ENCODE measurements at places on chromosomes 5 and 9. TPM values are rescaled to one million over a fixed set of nuclear protein-coding genes. Genes with fewer than 3 reads are reported as not detected.
A peak's percentile ranks its signal among the peaks of the same experiment; 100 is the strongest.

Gene FGF1
- 9.9 TPM for total RNA-seq

Gene SVEP1
- total RNA-seq: 359 TPM

Gene TMEM171
- not detected for total RNA-seq

Gene SPATA6L
- total RNA-seq: 5.4 TPM

Gene CER1
- total RNA-seq: not detected

Gene RNF38
- 31.3 TPM for total RNA-seq

Gene GADD45G
- total RNA-seq: 10.9 TPM

Gene SUSD3
- total RNA-seq: 2.0 TPM

Gene ORM2
- total RNA-seq: not detected

GRCh38 chr9:136244122-136244968 is 1.3 kb downstream of the QSOX2 start:
- DNase-seq: no peak

DNA sequence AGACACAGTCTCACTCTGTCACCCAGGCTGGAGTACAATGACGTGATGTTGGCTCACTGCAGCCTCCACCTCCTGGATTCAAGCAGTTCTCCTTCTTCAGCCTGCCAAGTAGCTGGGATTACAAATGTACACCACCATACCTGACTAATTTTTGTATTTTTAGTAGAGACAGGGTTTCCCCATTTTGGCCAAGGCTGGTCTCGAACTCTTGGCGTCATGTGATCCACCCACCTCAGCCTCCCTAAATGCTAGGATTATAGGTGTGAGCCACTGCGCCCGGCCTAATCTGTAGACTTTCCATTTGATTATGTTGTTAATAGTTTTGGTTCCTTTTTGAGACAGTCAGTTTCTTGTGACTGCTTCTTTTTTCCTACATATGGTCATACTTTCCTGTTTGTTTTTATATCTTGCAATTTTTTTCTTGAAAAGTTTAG is 31.0 kb downstream of the MTREX start:
- no peak for DNase-seq

- DNase-seq: no peak
Observed at GRCh38 chr9:22105005-22105722, 96.1 kb upstream of the CDKN2B start.

DNA sequence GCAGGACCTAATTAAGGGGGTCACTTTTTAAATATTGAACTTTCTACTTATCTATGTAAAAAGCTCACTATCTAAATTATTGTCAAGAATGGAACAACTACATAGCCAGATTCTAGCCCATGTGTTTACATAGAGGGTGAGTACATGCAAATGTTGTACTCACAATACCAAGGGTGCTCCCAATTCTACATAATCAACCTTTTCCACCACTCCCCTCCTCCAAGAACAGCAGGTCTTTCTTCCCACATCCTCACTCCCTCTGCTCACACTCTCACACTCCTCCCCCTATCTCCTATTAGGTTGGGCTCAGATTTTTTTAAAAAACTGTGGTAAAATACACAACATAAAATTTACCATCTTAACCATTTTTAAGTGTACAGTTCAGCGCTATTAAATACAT is 325.4 kb downstream of the ARL15 start:
- no peak for DNase-seq

DNA sequence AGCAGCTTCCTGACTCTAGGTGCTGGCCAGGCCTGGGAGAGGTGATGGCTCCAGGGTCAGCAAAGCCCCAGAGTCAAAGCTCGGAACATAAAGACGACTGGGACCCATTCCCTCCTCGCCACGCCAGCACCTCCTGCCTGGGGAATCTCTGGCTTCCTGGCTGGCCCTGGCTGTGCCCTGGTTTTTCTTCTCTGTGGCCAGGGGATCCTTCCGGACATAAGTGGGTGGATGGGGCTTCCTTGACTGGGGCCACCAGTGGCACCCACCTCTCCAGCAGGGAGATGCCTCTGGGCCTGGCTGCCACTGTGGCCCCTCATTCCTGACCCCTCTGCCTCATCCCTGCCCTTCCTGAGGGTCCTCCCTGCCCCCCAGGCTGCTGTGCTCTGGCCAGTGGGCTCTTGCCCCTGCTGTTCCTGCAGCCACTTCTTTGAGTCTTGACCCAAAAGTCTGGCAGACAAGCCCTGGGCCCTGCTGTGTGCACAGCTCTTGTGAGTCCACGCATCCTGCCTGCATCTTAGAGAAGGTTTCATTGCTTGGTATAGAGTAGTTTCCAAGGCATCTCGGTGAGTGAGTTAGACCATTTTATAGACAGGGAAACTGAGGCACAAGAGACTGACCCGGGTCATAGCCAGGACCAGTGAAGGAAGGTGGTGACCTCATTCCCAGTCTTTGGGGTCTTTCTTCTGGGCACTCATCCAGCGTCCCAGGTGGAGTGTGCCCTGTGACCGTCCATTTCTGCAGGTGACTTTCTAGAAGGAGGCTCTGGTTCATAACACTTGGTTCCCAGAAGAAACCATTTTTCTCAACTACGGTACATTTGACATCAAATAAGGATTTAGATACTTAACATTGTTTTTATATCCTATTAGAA is 17.3 kb upstream of the LPCAT1 start:
- peak; percentile 60 for DNase-seq

- DNase-seq: no peak
Observed at GRCh38 chr5:149684371-149684770, 45.7 kb upstream of the PPARGC1B start.

- peak; percentile 71 for DNase-seq
Observed at GRCh38 chr5:133831491-133832224, 136.8 kb downstream of the C5orf15 start.

- peak; percentile 91 for DNase-seq
Observed at GRCh38 chr9:2620919-2621721, 467 bp upstream of the VLDLR start.

GRCh38 chr5:160330212-160330611 is 17.8 kb upstream of the CCNJL start:
- DNase-seq: no peak

DNA sequence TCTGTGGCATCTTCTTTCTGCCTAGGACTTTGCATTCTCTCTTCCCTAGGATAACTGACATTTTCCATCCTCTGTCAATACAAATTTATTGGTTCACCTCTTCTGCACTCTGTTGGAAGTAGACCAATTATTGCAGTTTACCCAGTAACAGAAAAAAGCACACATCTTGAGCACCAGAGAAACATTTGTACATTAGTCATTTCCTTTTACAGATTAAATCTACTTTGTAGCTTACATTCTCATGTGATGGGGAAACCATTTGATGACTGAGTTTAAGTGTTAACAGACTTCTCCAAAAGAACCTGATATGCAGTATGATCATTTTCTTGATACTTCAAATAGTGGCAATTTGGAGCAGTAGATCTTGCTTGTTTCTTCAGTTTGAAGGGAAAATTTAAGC is 1098.8 kb downstream of the DTWD2 start:
- DNase-seq: no peak

- DNase-seq: no peak
Observed at GRCh38 chr9:136014147-136014923, 53.2 kb upstream of the UBAC1 start.

- DNase-seq: no peak
Observed at GRCh38 chr9:73007966-73008672, 55.3 kb upstream of the ALDH1A1 start.

DNA sequence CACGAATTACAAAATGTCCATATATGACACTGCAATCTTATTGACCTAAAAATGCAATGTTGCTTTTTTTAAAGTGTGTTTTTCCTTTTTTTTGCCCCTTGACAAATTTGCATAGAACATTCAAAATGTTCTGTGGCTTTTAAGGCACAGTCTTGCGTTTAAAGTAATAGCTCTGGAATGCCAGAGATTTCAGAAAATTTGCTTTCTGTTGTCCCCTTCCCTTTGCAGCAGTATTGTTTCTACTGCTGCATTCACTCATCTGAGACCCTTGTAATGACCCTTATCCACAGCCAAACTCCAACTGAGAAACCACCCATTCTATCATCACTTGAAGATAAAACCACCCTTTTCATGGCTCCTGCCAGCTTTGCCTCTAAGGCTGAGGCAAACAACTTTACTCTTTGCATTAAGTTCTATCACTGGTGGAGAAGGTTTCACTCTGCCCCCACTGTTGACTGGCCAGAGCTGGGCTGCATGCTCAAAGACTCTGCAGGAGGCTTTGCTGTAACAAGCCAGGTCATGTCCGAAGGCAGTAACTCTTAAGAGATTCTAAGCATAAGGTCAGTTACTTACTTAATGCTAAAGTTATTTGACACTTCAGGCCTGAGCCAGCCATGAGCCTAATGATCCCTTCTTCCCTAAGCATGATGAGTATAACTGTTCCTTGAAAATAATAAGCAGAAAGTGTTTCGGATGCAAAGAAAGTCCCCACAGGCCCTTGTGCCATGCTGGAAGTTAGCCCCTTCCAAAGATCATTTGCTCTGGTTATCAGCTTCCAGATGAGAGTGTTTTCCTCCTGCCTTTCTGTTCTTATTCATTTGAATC is 101.9 kb downstream of the CD180 start:
- no peak for DNase-seq

DNA sequence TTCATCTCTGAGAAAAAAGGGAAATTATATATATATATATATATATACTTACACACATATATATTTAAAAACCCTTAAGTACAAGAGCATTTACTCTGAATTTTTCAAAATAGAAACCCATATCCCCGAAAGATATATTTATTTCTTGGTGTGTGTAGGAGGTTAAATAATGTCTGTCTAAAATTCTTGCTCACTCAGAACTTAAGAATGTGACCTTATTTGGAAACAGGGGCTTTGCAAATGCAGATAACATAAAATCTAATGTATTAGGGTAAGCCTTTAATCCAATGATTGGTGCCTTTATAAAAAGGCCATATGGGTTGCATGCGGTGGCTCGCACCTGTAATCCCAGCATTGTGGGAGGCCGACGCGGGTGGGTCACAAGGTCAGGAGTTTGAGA is 517.3 kb upstream of the TLE4 start:
- no peak for DNase-seq

GRCh38 chr9:2248768-2249265 is 233.7 kb downstream of the SMARCA2 start:
- DNase-seq: no peak

DNA sequence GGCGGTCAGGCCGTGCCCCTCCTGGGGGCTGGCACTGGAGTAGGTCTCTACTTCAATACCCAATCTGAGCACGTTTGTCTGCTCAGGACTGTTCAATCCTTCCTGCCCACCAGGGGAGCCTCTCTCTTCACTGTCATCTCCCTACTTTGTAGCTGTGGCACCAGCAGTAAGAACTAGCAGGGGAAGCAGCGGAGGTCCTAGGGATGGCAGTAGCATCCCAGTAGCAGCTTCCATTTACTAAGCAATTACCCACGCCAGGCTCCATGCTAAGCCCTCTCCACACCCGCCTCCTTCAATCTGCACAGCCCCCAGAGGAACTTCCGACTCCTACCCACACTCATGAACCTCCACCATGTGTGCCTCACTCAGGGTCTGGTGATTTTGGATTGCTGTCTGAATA is 31.7 kb downstream of the FSTL4 start:
- no peak for DNase-seq

GRCh38 chr9:126700903-126701812 is 87.4 kb downstream of the LMX1B start:
- DNase-seq: peak; percentile 60

GRCh38 chr5:101045689-101046088 is 142.6 kb upstream of the ST8SIA4 start:
- no peak for DNase-seq

DNA sequence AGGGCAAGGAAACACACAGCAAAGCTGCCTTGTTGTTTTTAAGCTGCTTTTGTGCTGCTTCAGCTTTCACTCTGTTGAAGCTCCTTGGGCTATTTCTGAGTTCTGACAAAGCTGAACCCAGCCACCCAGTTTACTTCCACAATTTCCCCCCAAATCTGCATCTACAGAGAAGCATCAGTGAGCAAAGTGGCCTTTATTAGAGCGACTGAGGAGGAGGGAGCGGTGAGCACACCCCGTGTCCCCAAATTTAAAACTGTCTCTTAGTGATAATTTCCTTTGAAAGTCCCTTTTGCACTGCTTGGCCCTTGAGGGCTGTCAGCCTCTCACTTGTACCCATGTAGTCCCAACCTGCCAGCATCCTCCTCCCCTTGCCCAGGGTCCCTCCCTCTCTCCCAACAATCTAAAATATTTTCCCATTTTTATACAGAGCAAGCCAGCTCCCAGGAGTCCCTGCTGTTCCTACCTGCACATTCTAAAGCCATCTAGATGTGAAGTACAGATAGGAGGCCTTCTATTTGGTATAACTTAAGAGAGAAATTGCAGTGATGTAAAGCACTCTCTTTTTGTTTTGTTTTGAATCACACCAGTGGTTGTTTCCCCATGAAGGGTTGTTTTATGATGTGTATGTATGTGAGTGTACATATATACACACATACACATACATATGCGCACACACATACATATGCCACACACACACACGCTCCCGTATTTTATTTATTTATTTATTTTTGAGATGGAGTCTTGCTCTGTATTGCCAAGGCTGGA is 313.5 kb downstream of the TLE4 start:
- no peak for DNase-seq

- DNase-seq: no peak
Observed at GRCh38 chr5:153158608-153159007, 331.9 kb upstream of the GRIA1 start.

Data from mesenteric fat pad (tissue), 1 donor.